ENCODE measurements at places on chromosomes 12 and 14.
A peak's percentile ranks its signal among the peaks of the same experiment; 100 is the strongest.

DNA sequence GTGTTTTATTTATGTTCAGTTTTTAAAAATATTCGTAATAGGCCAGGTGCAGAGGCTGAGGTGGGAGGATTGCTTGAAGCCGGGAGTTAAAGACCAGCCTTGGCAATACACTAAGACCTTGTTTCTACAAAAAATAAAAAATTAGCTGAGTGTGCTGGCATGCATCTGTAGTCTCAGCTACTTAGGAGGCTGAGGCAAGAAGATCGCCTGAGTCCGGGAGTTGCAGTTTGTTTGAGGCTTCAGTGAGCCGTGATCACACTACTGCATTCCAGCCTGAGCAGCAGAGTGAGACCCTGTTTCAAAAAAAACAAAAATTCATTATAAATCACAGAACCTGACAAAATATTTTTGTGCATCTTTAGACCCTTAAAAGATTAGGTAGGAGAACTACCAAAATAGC, 240.1 kb upstream of the ARHGAP5 start:
- no peak for DNase-seq

DNA sequence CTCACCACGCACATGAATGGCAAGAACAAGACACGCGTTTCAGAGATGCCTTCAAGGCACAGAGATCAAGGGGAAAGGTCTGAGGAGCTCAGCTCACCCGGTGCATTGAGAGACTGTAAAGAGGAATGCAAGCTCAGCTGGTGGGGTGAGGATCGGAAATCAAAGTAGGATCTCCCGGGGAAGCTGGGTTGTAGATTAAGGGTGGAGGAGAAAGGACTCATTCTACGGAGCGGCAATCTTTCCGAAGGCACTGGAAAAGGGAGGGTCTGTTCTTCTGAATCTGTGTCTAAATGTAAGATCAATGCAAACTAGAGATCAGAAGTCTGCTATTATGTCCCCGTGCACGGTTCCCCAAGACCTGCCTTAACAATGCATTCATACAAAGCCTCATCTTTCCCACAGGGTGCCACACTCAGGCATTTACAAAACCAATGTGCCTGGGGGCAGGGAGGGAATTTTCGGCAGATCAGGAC, 41.6 kb upstream of the PYGL start:
- no peak for DNase-seq

GRCh38 chr14:72492196-72492595, 401.7 kb downstream of the DPF3 start:
- DNase-seq, result no peak

GRCh38 chr12:93325855-93326254, 51.9 kb upstream of the NUDT4 start:
- peak; percentile 96 for DNase-seq

DNA sequence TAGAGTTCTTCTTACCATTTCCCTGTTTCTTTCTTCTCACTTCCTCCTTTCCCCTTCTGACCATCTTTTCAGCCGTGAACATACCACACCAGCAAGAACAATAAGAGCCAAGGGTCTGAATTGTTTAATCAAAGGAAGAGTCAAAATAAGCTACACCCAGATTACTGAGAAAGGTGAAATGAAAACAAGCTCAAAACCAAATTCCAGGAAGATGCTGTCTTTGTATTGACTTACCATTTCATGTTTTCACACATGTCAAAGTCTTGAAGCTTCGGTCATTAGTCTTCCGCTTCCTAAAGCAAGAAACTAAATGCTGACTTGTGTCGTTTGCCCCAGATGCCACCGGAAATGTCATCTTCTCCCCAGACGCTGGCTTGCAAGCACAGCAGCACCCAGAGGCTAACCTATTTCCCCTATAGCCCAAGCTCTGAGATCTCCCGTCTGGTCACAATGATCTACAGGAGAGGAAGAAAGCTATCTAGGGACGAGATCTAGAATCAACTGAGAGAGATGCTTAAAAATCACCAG, 136.5 kb upstream of the AMIGO2 start:
- no peak for DNase-seq

DNA sequence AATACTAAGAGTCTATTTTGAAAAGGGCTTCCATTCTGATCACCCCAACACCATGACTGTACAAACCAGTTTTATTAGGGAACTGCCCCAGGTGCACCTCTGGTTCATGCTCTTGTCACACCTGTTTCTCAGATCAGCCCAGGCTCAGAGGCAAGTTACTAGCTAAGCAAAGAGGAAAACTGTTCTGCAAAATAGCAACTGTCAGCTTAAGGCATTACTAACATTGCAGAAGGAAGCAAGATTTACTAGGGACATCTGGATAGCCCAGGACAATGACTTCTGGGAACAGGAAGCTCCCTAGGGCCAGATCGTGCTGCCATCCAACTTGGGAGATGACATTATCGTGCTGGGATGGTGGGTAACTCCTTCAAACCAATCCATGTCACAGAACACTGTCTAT, 30.1 kb downstream of the ANAPC7 start:
- no peak for DNase-seq

DNA sequence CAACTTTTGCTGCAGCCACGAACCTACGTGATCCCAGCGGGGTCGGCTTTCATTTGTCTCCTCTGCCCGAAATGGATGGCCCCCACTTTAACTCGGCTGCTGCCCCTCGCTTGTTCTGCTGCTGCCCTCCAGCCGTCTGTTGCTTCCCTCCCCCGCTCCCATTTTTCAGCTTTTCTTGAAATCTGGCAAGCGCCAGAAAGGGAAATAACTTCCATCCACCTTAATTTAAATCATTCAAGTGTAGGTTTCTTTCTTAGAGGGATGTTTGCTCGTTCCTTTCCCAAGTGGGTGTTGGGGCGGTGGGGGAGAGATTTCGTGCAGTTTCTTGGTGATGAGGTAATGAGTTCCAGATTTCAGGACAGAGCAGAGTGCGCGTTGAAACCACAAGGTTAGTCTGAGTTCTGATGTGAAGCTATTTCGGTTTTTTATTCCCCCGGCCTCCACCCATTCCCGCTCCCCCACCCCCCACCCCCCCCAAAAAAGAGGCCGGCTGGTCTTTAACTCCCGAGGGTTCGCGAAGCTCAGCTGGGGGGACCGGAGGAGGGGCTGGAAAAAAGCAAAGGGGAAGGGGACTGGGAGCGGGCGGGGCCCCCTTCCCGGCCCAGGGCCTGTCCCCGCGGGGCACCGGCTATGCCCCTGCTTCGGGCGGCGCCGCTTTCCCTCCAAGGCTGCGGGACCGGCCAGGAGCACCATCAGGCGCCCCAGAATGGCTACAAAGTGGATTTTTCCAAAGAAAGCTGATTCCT, 2.2 kb upstream of the ZFP36L1 start:
- DNase-seq, result peak; percentile 82

DNA sequence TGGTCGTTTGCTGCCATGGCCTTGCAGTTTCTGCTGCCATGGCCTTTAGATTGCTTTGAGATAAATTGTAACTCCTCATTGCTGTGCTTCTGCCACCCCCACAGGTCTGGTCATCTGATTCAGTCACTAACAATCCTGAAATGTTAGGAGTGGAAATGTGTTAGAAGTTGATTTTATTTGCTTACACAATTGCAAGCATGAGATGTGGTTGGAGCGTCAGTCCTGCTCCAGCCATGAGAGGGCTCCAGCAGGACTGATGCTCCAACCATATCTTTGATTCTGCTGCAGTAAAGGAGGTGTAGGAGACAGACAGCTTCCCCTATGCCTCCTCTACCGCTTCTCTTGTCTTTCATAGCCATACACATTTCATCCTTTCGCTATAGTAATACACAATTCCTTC, 226.8 kb upstream of the RGS6 start:
- no peak for DNase-seq

- DNase-seq, result no peak
Measured at GRCh38 chr14:68384335-68384734, 408.5 kb downstream of the ZFP36L1 start.

DNA sequence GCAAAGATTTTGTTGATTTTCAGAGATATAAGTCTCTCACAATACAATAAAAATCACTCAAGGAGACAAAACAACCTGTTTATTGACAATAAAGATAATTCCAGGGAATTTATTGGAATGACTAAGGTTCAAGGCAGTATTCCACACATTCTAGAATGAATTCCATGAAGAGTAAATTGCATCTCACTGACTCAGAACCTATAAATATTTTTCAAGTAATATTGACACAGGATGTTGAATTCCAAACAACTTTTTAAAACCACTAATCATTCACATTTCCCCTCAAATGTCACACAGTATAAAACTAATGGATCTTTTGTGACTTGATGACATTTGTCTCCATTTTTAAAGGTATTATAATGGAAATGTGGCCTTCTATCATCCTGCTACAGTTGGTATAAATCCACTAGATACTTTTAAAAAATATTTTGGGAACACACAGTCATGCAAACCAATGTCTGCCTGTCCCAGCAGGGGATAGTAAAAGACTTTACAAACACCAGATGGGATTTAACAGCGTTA, 42.1 kb upstream of the LGR5 start:
- DNase-seq, result peak; percentile 68

DNA sequence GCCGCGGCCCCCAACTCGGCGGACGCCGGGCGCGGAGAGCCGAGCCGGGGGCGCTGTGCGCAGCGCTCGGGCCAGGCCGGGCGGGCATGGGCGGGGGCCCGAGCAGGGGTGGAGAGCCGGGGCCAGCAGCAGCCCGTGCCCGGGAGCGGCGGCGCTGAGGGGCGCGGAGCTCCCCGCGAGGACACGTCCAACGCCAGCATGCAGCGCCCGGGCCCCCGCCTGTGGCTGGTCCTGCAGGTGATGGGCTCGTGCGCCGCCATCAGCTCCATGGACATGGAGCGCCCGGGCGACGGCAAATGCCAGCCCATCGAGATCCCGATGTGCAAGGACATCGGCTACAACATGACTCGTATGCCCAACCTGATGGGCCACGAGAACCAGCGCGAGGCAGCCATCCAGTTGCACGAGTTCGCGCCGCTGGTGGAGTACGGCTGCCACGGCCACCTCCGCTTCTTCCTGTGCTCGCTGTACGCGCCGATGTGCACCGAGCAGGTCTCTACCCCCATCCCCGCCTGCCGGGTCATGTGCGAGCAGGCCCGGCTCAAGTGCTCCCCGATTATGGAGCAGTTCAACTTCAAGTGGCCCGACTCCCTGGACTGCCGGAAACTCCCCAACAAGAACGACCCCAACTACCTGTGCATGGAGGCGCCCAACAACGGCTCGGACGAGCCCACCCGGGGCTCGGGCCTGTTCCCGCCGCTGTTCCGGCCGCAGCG, 639 bp downstream of the FZD10 start:
- DNase-seq, result no peak

DNA sequence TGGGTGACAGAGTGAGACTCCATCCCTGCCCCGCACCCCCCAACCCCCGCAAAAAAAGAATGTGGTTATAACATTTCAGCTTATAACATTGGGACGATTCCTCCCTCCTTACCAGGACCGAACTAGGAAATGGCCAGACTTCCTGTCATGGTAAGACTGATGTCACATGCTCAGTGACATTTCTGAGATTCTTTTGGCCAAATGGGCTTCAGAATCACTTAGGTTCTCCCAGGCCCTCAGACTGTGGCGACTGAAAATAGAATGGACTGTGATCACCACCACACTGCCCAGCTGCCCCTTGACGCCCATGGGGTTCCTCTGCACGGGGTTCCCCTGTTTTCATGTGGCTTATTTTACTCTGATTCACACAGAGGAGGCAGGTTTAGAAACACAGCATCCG, 115.0 kb upstream of the EVL start:
- DNase-seq, result no peak

GRCh38 chr12:112340230-112340629, 42.0 kb downstream of the HECTD4 start:
- no peak for DNase-seq

- DNase-seq, result peak; percentile 98
Measured at GRCh38 chr12:70660620-70661219, 23.5 kb upstream of the PTPRB start.

- peak; percentile 38 for DNase-seq
Measured at GRCh38 chr12:96091833-96092232, 56.4 kb upstream of the LTA4H start.

DNA sequence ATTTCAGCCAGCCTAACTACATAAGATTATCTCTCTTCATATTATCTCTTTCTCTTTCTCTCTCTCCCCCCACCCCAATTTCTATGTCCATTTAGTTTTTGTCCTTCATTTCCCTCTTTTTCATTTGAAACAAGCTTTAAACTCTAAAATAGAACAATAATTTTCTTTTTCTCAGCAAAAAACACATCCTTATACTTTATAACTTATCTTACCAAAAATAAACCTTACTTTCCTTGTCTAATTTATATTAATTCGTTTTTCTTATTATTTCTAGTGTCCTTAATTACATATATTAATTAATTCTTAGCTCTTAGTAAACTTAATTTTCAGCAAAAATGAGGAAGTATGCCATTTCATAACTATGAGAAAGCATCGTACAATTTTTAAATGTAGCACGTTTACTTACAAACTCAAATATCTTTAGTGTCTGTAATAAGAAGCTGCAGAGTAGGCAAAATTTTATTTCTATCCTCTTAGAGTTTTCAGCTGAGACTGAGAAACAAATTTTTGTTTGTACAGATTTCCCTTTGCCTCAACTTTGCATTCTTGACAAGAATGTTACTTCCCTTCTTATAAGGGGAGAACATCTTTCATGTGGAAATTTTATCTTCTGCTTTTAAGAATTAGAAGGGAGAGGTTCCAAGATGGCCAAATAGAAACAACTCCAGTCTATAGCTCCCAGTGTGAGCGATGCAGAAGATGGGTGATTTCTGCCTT, 65.1 kb upstream of the ST8SIA1 start:
- no peak for DNase-seq

- DNase-seq, result peak; percentile 13
Measured at GRCh38 chr14:28656704-28657255, 109.8 kb upstream of the FOXG1 start.

DNA sequence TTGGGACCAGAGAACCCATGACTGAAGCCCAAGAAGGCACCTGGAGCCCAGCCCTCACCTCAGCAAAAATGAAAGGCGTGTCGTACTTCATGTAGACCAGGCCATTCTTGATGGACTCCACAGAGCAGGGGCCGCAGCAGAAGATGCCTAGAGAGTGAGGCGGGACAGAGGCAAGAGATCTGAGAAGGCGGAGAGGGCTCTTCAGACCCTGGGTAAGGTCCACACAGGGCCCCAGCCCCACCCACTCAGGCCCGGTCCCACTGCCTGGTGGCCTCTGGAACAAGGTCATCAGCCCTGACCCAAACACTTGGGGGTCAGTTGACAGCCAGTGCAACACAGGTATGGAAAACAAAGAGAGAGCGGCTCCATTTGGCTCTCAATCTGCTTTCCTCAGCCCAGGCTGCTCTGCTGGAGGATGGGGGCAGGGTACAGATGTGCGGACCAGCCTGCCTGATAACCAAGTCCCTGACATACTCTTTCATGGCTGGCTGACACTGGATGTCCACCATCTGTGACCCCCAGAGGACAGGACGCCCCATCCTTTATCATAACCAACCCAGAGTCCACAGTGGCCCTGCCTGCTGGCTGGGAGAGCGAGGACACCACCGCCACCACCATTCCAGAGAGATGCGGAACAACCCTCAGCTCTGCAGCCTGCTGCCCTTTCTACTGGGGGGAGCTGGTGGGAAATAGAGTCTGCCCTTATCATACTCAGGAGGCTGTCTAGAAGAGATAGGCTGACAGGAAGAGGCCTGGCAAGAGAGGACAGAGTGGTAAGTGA, 6.9 kb downstream of the TGM1 start:
- DNase-seq, result no peak
